Cerebellum (tissue), 4 donors: ENCODE measurements at places on chromosomes 2 and 18. TPM values are rescaled to one million over a fixed set of nuclear protein-coding genes. Genes with fewer than 3 reads are reported as not detected.

Gene SYT4
- 121 TPM for total RNA-seq

Gene METTL5
- total RNA-seq: 31.8 TPM

Gene ATP5F1A
- total RNA-seq: 441 TPM

Gene PROKR1
- total RNA-seq: 2.7 TPM

Gene HAAO
- total RNA-seq: 2.7 TPM

Gene SP140
- 1.6 TPM for total RNA-seq

Gene SLC5A6
- total RNA-seq: 16.6 TPM

Gene ZEB2
- 107 TPM for total RNA-seq

Gene CRYBA2
- not detected for total RNA-seq

Gene KLHL30
- not detected for total RNA-seq

Gene SLC5A7
- total RNA-seq: 3.1 TPM

Gene IFT172
- total RNA-seq: 48.3 TPM
